HepG2 (cell line): ENCODE measurements at places on chromosomes 11 and 22.

GRCh38 chr11:19116276-19116970 is 545 bp upstream of the ZDHHC13 start:
- DNase-seq: no peak

DNA sequence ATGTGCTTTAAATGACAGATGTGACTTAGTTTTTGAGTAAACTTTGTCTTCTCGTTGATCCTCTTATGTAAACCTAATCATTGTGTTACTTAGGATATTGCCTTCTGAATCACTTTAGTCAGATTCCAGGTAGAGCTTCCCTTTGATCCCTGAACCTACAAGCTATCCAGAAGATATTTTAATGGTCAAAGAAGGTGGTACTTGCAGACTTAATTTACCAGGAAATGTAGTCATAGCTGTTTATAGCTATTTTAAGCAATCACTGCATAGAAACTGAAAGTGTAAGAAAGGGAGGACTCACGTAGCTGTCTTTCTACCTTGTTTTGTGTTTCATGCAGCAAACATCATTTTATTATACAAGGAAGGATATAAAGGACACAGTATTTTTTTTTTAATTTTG is 189.5 kb downstream of the DDX10 start:
- no peak for DNase-seq

GRCh38 chr11:17915500-17916143 is 97.2 kb downstream of the SERGEF start:
- DNase-seq: no peak

- no peak for DNase-seq
Measured at GRCh38 chr11:42407341-42407740, 904.5 kb upstream of the API5 start.

- DNase-seq: no peak
Measured at GRCh38 chr22:36863979-36864378, 3.2 kb downstream of the NCF4 start.

- DNase-seq: peak; percentile 74
Measured at GRCh38 chr11:73648571-73649046, 2.2 kb downstream of the PLEKHB1 start.

DNA sequence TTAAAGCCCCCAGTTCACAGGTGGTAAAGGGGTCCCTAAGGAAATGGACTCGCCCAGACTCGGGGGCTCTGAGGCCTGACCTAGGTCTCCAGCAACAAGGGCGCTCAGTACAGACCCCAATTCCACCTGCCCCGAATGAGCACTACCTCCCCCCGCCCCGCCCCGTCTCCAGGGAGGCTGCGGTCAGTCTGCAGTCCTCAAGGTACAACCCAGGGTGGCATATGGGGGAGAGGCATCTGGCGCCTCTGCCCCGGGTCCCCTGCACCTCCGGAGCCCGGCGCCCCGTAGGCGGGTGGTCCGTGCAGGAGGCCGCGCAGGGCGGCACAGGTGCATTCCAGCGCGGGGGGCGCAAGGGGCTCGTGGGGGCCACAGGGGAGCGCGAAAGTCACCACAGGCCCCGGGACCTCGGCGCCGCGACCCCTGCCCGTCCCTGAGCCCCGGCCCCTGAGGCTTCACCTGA is 361 bp downstream of the CTSD start:
- no peak for DNase-seq
